Stimulated activated CD4-positive, alpha-beta T cell treated with anti-CD3 and anti-CD28 coated beads, Interleukin-15, amount 100 ng/mL, for 1 hour (primary cell): ENCODE measurements at places on chromosomes 11 and 22.

DNA sequence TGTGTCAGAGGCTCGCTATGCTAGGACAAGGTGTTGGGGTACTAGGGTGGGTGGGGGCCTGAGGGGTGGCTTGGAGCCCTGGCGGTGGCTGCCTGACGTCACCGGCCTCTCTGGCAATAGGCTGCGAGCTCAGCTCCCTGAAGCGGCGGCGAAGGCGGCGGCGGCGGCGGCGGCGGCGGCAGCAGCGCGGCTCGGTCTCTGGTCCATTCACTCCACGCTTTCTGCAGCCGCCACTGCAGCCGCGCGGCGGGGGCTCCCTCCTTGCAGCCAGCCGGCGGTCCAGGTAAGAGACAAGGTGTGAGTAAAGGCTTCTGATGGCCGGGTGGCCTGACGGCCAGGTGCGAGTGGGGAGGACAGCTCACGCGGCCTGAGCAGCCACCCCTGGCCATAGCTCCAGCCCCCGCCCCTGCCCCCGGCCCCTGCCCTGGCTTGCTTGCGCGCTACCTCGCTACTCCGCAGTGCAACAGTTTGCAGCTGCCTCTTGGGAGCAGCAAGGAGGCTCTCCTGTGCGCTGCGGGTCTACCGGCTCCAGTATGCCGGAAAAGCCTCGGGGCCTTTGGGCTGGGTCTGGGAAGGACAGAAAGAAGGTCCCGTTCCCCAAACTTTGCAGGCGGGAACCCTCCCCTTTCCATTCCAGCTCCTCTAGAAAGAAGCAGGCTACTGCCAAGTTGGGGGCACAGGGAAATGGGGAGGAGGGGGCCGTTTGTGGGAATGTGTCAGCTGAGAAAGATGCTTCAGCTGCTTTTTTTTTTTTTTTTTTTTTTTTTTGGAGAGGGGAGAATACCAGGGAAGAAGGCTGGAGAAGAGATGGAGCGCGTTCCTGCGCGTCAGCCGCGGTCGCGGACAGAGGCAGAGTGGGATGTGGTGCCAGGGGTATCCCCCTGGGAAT, at the start of gene C11orf87:
C11orf87 (plus strand) TSS at position 210 of the 889 bp plus-strand sequence. CDS start 1,444 bp downstream, outside the sequence.
- no peak for DNase-seq

DNA sequence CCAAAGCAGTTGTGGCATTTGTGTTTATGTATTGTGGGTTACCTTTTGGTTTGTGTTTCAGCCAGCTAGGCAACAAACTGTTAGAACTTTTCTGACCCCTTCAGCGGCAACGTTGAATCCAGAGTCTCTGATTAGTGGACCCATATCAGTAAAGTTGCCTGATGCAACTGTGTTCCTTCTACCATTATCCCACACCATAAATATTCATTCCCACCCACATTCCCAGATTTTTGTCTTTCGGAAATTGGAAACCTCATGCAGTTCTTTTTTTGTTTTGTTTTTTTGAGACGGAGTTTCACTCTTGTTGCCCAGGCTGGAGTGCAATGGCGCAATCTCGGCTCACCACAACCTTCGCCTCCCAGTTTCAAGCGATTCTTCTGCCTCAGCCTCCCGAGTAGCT, 30.7 kb upstream of the RBX1 start:
- DNase-seq = no peak

DNA sequence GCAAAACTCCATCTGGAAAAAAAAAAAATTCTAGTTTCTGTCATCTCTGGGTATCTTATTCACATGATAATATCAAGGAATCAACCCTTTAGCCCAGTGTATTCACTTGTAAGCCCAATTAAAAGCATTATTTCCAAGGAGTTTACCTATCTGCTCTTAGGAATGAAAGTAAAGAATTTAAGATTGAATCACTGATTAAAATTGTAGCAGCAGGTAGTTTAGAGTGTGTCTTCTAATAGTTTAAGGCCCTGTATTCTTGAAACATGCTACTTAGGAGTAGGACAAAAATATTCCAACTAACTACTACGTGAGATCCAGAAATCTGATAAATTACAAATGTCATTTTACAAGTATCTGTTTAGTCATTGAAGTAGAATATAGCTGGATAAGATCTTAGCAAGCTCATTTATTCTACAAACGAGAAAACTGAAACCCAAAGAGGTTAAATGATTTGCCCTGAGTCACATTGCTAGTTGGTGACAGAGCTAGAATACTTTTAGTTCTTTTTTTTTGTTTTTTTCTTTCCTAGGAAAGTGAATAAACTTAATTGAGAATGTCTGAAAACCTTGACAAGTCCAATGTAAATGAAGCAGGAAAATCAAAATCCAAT, 4.0 kb downstream of the TCP11L1 start:
- no peak for DNase-seq

DNA sequence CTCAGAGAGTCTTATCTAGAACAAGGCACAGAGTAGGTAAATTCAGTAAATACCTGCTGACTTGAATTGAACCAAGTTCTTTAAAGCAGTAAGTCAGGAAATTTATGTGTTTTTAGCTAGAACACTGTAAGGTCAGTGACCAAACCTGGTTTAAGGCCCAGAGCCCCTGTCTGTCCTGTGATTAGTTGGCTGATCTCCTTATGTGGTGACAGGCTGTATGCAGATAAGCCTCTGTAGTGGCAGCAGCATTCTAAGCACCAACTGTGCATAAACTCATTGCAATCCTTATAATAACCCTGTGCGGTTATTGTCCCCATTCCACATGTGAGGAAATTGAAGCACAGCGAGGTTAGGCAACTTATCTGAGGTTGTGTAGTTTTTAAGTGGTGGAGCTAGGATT, 40.5 kb downstream of the FBXO7 start:
- no peak for DNase-seq

DNA sequence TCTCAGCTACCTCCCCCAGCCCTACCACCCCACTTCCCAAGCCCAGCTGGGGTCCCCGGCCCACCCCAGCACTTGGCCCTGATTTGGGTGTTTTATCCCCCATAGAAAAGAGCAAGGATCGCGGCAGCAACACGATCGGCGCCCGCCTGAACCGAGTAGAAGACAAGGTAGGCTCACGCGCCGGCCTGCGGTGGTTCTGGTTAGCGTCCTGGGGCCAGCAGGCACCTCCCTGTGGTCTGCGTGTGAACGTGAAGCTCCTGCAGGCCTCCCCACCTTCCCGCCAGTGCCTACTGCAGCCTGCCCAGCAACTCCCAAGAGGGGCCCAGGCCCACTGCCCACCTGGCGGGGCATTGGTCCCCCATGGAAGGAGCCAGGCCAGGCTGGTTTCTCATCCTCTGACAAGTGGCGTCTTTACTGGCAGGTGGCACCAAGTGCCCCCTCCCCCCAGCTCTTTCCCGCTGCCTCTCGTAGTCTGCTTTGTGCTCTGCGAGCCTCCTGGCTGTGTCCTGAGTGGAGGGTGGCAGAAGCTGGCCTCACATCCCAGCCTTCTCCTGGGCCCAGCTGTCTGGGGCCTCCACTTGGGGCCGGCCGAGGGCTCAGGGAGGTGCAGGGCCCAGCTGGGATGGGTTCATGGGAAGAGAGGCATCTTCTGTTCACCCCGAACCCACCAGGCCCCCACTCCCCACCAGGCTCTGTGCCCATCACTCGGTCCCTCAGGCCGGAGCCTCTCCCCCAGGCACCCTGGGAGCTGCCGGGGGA, 78.3 kb upstream of the KCNQ1OT1 start:
- no peak for DNase-seq

- no peak for DNase-seq
These were observed 915.6 kb downstream of the TBC1D22A start for GRCh38 chr22:47678048-47678447.

GRCh38 chr22:38871360-38872171, 450 bp downstream of the CBX6 start:
- DNase-seq = no peak

DNA sequence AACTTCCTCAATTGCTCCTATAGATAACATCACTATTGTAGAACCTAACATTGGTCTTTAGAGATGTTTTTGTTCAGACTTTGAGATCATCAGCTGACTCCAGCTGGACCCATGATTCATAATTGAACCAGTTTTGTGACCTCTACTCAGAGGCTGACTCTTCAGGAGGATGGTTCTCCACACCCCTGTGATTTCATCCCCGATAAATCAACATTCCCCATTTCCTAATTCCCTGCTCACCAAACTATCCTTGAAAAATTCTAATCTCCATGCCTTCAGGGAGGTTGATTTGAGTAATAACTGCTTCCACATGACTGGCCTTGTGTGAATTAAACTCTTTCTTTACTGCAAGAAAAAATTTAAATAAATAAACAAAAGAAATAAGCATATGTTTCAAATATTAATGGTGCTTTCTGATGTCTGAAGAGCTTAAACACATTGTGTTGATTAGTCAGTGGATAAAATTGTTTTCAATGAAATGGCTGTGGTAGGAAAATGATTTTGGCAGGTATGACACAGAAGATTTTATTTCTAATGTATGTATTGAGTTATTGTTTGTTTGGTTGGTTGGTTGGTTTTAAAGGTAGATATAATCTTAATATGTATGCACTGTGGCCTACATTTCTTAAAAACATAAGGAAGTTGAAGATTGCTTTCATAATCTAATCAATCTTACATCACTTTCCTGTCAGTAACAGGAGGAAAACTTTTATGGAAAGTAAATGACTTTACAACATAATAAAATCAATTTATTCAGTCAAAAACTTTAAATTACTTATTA, 427.9 kb upstream of the CCDC179 start:
- no peak for DNase-seq

DNA sequence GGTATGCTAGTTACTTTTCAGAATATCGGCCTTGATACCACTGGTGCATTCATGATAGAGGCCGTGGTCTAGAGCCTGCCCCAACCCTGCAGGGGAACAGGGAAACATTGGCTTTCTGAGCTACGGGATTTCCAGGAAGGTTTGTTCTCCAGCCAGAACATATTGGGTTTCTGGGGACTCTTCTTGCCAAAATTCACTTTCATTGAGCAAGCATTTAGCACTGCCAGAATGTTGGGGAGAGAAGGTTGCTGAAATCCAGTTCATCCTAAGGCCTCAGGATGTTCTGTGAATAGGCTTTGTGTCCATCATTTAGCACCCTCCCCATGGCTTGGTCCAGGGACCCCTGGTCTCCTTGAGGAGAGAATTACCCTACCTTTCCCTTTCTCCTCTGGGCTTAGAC, 36.7 kb downstream of the DRG1 start:
- no peak for DNase-seq

DNA sequence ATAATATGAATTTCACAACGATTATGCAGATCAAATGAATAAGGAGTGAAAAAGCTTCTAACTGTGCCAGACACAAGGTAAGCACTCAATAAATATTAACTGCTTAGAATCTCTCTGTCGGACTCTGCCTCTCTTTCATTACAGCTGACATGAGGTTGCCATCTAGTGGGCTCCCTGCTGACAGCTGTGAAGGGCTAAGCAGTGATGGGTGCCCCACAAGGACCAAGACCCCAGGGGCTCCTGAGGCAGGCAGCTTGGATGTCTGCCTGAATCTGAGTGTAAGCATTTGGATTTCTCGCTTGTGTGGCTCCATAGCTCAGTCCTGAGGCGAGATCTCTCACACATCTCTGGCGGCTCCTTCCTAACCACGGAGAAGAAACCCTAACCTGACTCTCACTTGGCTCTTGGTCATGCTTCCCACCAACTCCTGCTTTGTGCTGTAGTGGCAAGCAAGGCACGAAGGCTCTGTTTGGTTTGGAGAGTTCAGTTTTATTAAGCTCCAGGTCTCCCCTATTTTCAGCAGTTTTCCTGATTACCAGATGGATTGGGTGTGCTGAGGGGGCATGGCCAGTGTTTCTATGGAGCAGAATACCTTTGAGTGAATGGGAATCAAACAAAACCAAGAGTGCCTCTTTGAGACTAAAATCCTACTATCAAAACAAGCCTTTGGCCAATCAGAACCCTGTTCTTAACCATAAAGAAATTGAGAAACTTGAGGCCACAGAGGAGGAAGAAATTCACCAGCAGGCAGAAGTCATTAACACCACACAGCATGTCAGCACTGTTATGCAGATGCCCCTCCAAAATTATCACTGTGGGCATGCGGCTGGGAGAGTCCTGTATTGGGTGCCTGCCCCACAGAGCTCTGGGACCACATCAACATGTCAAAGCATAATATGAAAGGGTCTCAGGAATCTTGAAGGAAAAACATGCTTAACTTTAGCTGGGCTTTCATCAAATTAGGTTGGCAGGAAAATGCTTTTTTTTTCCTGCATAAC, 152.8 kb upstream of the NTM start:
- no peak for DNase-seq

DNA sequence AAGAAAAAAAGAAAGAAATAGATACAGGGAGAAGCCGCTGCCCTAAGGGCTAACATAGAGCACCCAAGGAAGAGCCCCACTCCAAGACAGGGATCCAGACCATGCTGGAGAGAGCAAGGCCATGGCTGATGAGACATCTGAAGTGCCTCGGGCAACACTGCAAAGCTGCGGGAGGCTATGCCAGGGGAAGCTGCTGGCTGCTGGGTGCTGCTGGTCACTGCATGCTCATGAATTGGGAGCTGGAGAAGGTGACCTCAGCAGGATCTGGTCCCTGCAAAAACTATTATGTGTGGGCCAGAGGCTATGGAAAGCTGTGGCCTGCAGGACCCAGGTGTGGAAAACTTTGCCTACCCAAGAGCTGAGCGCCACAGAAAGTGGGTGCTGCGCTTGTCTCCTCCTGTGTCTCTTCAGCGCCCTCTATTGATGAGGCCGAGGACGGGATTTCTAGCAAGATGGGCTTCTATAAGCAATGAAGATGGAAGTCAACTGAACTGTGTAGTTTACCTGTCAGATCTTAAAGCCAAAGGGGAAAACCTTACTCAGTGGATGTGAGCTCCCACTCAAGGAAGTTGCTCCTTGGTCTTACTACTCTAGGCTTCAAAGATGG, 17.3 kb upstream of the SLC29A2 start:
- DNase-seq = peak; percentile 41

DNA sequence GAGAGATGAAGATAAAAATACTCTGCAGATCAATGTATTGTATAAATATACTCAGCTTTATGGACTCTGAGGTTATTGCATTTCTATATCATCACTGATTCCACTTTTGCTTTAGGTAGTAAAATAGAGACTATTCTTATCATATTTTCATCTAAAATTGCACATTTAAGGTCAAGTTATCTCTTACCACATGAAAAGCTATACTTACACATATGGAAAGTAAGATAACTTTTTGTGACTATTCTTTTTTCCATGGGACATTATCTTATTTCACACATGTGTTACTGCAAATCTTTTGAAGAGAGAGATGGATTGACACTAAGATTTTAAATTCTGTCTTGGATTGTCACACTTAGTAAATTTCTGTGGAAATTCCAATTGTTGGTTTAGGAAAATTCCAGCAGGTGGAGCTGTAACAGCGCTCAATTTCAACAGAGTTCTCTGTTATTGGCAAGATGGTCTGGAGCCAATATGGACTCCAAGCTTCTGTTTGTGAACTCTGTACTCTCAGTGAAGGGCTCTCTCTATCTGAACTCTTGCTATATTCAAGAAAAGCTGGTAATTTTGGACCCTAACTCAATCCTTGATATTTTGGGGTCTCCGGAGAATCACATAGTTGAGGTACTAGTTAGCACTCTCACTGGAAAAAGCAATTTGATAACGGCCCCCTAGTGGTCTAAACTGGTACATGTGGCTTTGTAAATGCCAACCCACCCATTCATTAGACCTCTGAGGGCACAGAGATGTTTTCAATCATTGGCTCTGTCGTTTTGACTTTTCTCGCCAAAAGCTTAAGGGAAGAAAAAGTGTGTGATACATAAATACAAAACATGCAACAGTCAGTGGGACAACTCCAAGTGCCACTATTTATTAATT, 429.7 kb downstream of the ETS1 start:
- no peak for DNase-seq

GRCh38 chr11:86983021-86983488, 27.9 kb upstream of the FZD4 start:
- DNase-seq = no peak
